ENCODE measurements at places on chromosomes 16 and 17.
A peak's percentile ranks its signal among the peaks of the same experiment; 100 is the strongest.

DNA sequence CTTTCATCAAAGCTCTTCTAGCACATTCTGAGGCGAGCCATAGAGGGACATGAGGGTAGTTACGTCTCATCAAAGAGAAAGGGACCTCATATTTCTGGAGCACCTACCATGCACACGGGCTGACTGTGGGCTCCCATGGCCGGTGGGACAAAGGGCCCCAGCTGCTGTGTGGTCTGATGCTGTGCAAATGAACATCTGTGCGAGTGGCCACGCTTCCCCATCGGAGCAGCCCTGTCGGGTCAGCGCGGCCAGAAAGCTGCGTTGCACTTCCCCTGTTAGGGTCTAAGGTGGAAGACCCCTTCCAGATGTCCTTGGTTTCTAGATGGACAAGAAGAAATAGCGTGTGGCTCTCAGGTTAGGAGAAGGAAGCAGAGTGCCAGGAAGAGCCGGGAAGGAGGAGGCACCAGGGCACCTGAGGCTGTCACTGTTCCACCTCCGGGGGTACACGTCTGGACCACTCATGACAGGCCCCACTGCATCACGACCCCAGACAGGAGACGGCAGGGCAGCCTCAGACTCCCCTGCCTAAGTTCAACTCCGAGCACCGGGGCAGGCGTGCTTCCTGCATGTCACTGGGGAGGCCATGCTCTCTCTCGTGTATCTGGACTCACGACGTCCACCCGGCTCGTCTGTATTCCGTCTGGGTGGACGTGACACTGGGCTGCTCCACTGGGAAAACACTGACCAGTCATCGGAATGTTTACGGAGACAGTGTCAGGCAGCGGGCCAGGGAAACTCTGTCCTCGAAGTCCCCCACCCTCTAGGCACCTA is 8.5 kb upstream of the BAIAP2 start:
- no peak for DNase-seq

DNA sequence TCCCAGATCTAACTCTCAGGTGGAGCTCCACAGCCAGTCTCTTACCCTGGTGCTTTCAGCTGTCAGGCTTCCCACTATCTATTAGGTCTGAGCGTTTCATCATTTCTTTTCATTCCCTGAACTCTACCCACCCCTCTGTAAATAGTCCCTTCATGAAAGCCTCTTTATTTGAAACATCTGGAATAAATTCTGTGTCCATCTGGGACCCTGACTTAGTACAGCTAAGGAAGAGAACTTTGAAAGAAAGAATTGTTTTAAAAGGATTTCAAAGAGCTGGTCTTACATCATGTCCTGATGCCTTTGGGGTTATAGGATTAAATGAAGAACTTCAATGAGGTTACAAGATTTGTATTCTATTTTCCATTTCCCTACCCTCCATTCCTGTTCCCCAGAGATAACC is 388.5 kb upstream of the CA10 start:
- DNase-seq = peak; percentile 67

GRCh38 chr16:69440250-69440649 is 15.8 kb downstream of the CYB5B start:
- DNase-seq = no peak

DNA sequence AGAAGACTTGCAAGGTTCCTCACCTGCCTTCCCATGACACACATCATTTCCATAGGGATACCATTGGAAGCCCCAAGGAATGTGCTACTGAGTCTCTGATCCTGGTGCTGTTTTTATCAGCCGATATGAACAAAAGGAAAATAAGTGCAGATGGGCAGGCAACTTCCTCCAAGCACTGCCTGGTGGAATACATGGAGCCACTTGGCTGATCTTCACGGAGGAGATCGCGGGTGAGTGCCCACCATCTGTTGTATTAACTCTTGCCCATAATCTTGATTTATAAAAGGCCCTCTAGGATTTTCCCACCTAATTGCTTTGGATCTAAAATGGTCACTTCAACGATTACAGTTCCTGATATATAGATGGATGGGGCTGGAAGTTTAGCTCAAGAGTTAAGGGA is 24.7 kb upstream of the CDRT15 start:
- DNase-seq = no peak

DNA sequence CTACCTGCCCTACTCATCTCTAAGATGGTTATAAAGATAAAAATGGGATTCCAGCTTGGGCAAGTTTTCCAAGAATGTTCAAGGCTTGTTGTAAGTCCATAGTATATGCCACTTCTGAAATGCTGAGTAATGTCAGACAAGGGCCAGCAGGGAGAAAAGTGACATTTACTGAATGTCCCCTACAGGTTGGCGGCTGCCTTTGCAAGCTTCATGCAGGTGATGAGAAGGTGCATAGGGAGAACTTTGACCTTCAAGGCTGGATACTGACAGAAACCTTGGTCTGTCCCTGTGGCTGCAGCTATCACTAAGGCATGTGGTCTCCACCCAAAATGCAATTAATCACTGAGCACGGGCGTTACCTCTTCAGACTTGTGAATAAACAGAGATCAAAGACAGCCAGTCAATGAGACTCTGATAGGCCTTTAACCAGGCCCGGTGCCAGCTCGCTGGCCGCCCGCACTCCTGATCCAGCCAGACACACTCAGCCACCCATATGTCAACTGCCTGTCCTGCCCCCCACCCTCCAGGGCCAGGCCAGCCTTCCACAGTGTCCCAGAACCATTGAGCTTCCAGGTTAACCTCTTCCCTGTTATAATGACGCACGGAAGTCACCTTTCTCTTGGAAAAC is 26.8 kb upstream of the AXIN2 start:
- no peak for DNase-seq
